ENCODE measurements at places on chromosomes 4 and X.

DNA sequence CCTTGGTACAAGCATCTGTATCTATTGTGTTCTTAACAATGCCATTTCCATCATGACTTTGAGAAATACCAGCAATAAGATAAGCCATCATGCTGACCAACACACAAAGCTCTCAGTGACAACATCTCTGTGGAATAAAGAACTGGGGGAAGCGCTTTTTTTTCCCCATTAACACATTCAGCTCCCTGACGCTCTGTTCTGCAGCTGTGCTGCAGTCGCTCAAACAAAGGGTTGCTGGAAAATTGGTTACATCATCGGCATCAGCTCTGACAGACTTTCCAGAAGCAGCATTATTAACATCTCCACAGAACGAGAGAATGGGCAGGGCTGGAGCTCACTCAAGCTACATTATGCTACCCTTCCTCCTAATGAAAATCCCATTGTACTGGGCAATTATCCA, 39.9 kb downstream of the DCX start:
- no peak for DNase-seq

- DNase-seq = no peak
Measured at GRCh38 chr4:73127839-73128453, 58.4 kb upstream of the COX18 start.

GRCh38 chr4:80386281-80386886, 50.9 kb downstream of the CFAP299 start:
- DNase-seq = no peak

DNA sequence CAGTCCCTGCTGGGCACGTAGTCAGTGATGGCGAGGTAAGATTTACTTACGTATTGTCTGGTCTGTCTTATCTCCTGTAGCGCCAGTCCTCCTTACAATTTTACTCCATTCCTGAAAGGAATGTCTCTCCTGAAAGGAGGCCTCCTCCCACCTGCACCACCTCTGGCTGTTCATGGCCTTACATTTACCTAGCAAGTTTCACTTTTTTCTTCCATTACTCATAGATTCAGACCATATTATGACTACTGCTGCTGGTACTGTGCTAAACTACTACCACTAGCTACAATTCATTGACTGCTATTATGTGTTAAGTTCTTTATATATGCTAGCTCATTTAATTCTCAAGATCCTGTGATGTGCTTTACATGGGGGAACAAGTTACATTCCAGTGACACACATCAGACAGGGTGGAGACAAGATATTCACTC, 189.9 kb downstream of the BMPR1B start:
- no peak for DNase-seq

DNA sequence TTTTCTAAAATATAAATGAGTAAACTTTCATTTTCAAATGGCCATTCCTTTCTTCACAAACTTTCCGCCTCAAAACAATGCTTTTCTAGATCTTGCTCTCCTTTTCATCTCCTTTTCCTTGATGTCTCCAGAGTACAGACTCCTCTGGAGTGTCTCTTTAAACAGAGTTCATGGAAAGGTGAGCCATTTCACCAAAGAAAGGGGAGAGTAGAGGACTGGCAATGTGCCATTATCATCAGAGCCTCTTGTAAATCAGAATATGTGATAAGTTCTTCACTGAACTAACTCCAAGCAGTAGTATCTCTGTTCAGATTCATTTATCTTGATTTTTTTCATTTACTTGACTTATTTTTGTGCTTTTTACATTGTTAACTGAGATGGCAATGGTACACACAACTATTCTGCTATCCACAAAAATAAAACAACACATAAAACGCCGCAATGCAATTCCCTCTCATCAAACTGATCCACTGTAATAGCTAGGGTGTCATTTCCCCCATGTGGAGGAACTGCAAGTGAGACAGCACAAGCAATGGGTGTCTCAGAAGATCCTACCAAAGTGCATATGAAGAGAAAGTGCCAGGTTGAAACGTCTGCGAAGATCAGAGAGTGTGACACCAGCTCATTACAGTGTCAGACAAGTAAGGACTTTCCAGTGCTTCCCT, 125.4 kb downstream of the RASL11B start:
- DNase-seq = no peak

DNA sequence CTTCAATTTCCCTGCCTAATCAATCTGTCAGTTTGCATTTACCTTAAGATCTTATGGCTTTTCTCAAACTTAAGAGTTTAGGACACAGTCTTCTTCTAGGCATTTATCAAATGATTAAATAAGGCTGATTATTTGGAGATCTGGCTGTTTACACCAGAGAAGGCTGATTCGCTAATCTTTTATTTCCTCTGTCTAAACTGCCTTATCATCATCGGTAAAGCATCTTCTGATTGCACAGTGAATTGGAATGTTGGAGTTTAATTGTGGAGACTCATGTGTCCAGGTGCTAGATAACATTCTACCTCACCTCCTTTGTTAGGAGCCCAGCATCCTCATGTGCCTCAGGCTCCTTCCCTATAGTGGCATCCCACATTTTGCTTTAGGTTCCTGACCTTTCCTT, 100.3 kb upstream of the DDIT4L start:
- no peak for DNase-seq

- no peak for DNase-seq
Measured at GRCh38 chr4:8278421-8279287, 9.1 kb downstream of the HTRA3 start.

GRCh38 chrX:69151866-69152284, 13.4 kb downstream of the PJA1 start:
- no peak for DNase-seq

DNA sequence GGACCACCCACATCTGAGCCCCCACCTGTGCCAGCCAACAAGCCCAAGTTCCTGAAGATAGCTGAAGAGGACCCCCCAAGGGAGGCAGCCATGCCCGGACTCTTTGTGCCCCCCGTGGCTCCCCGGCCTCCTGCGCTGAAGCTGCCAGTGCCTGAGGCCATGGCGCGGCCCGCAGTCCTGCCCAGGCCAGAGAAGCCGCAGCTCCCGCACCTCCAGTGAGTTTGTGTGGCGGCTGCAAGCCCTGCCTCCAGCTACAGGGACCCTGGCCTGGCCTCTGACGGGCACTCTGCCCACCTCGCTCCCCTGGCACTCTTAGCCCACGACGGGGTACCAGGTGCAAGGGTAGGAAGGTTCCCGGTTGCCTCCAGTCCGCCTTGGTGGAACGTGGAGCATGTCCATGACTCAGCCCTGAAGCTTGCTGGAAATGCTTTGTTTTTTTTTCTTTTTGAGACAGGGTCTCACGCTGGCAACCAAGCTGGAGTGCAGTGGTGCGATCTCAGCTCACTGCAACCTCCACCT, 13.7 kb upstream of the ADD1 start:
- no peak for DNase-seq

GRCh38 chrX:123481913-123482851, 250.7 kb downstream of the THOC2 start:
- no peak for DNase-seq

DNA sequence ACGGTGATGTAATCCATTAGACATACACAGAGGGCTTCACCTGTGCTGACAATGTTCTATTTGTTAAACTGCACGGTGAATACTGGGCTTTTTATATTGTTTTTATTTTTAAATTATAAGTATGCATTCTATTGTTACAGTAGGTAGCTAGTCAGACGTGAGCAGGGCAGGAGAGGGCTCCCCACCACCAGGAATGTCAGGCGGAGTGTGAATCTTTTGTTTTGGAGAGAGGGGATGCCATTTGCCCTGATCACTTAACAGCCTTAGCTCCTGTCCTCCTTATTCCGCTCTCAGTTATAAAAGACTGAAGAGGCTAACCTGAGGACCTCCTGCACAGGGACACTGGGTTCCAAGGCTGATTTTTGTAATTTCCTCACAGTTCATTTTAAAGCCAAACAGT, 151.6 kb upstream of the TAPT1 start:
- no peak for DNase-seq

DNA sequence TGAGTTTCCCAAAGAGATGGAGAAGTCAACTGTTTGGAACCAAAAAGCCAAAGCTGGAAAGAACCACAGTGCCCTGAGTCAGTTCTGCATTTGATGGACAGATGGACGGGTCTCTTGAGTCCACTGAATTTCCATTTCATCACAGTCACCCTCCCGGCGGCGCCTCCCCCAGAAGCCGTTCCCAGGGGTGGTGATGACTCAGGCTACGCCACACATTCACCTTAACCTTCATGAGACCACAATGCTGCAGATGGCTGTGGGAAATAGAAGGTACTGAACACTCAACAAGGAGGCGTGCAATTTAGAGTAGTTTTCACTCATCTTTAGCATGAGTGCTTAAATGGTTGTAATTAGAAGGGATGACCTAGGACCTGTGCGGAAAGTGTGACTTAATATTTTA, 61.3 kb downstream of the STOX2 start:
- no peak for DNase-seq

GRCh38 chr4:185343726-185344581, 51.8 kb downstream of the LRP2BP start:
- DNase-seq = no peak

DNA sequence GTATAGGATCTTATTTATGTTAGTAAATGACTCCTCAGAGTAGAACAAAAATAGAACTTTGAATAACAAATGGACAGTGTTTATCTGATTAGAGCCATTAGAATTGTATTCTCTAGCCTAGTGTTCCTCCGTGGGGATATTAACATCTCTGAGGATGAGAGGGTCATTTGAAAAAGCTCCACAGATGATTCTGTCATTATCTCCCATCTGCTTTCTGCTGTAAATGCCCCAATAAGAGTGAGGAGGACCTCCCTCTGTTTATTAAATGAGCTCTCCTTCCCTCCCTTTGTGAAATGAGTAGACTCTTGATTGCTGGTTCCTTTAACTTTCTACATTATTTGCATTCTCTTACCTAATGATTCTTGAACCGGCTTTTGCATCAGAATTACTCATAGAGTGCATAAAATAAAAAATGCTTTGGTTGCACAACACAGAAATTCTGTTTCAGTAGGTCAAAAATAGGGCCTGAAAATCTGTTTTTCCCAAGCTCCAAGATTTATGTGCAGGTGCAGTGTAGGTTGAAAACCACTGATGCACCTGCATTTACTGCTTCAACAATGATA, 18.0 kb downstream of the GC start:
- no peak for DNase-seq

DNA sequence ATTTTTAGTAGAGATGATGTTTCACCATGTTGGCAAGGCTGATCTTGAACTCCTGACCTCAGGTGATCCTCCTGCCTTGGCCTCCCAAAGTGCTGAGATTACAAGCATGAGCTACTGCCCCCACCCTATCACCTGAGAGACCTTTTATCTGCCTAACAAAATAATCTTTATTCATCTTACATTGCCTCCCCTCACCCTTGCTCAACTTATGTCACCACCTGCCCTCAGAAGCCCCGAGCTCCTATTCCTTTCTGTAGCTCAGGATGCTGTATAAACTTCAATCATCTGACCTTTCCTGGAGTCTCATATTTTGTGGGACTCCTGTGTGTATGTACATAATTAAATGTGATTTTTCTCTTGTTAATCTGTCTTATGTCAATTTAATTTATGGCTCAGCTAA, 29.7 kb upstream of the ENPP6 start:
- DNase-seq = no peak

- no peak for DNase-seq
Measured at GRCh38 chr4:76282941-76283689, 23.4 kb upstream of the STBD1 start.

GRCh38 chrX:1151378-1152077, 60.9 kb downstream of the CRLF2 start:
- no peak for DNase-seq

DNA sequence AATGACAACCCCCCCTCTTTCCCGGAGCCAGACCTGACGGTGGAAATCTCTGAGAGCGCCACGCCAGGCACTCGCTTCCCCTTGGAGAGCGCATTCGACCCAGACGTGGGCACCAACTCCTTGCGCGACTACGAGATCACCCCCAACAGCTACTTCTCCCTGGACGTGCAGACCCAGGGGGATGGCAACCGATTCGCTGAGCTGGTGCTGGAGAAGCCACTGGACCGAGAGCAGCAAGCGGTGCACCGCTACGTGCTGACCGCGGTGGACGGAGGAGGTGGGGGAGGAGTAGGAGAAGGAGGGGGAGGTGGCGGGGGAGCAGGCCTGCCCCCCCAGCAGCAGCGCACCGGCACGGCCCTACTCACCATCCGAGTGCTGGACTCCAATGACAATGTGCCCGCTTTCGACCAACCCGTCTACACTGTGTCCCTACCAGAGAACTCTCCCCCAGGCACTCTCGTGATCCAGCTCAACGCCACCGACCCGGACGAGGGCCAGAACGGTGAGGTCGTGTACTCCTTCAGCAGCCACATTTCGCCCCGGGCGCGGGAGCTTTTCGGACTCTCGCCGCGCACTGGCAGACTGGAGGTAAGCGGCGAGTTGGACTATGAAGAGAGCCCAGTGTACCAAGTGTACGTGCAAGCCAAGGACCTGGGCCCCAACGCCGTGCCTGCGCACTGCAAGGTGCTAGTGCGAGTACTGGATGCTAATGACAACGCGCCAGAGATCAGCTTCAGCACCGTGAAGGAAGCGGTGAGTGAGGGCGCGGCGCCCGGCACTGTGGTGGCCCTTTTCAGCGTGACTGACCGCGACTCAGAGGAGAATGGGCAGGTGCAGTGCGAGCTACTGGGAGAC, 1.6 kb downstream of the PCDH10 start:
- DNase-seq = no peak

GRCh38 chr4:76881375-76881774, 16.6 kb downstream of the SOWAHB start:
- no peak for DNase-seq

GRCh38 chr4:67894659-67895058, 10.9 kb upstream of the TMPRSS11D start:
- no peak for DNase-seq

DNA sequence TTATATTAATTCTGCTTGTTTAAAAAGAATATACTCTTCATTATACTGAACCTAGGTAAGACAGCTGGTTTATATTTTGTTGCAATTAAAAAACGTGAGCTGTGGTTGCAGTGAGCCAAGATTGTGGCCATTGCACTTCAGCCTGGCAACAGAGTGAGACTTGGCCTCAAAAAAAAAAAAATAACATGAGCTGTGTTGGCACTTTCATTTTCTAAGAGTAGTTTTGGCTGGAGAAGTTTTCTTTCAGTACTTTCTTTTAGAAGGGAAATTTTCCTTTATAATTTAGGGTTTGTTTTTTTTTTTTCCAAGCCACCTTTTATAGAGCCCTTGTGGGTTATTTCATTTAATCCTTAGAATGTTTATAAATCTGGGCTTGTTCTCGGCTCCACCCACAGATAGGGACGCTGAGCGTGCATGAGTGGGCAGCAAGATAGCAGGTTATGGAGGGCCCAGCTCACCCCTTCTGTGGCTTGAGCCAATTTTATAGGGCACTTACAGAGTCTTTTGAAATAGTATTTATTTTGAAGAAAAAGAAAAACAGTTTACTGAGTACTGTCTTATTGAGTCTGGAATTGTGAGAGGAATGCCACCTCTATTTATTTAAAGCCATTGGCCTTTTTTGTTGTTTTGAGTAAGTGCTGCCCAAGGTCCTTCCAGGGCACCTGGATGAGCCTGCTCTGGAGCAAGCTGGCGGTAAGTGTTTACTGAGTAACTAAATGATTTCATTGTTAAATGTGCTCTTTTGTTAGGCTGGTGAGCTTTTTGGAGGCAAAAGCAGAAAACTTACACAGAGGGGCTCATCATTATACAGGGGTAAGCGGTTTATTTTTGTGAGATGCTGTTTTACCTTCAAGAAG, 60.9 kb downstream of the HTT start:
- DNase-seq = no peak
